SHP77 (cell line): ENCODE measurements at places on chromosomes 16 and 17.
A peak's percentile ranks its signal among the peaks of the same experiment; 100 is the strongest.

DNA sequence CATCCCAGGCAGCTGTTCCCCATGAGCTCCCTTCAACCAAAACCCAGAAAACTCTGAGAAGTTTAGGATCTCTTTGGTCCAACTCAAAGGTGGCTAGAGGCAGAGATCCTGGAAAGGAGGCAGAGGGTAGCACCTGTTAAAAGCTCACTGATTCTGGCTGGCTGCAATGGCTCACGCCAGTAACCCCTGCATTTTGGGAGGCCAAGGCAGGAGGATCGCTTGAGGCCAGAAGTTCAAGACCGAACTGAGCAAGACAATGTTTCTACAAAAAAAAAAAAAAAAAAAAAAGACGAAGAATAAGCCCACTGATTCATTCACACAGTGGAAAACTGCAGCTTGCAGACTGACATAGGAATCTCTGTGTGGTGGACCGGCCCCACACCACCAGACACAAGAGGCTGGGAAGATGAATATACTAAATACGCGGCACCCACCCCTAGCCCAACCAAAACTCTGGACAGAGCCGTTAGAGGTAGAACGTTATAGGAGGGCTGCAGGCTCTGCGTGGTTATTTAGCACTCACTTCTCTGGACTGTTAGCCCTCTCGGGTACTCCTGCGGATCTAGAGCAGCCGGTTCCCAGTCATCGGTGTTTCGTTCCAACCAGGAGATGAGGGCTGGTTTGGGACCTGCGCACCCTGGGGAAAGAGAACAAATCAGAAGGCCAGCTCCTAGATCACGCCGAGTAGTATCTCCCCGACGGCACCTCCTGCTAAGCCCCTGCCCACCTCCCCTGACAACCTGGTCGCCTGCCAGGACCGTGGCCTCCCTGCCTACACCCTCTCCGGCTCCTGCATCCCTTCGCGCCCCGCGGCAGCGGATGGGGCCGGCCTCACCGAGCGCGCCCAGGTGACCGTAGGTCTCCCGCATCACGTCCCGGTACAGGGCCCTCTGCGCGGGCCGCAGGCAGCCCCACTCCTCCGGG lies 925 bp downstream of the ZNF689 start:
- DNase-seq = peak; percentile 36

DNA sequence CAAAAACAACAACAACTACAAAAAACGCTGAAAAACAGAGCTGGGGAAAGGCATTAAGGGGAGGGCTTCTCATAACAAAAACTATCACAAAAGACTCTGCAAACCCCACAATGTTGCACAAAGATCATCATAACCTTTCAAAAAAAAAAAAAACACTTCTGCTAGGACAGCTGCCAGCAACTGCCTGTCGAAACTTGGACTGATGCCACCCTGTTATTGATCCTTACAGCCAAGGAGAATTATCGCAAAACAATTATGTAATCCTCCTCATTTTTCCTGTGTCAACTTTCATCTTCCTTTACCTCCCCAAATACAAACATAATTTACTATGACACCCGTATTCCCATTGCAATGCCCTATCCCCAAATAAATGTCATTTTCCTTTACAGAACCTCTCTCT lies 9.3 kb downstream of the CCDC40 start:
- DNase-seq = peak; percentile 43

GRCh38 chr16:4303973-4304372 lies 11.9 kb upstream of the GLIS2 start:
- DNase-seq = no peak

DNA sequence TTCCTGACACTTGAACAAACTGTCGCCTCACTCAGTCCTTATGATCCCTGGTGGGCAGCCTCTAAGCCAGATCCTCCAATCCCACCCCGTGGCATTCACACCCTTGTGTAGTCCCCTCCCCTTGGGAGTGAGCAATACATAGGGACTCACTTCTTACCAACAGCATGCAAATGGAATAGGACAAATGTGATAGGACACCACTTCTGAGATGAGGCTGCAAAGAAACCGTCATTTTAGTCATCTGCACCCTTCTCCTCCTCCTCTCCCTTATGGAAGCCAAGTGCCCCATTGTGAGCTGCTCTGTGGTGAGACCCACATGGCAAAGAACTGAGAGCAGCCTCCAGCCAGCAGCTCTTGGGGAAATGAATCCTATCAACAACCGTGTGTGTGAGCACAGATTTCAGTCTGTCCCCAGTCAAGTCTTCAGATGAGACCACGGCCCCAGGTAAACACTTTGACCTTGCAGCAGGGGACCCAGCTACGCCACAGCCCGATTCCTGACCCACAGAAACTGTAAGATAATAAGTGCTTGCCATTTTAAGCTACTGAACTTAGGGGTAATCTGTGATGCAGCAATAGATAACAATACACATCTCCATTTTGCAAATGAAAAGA lies 46.9 kb downstream of the ZFHX3 start:
- no peak for DNase-seq
